ENCODE measurements at places on chromosomes 7 and 10.

- no peak for DNase-seq
Measured at GRCh38 chr10:98815039-98815885, 368.5 kb upstream of the HPS1 start.

DNA sequence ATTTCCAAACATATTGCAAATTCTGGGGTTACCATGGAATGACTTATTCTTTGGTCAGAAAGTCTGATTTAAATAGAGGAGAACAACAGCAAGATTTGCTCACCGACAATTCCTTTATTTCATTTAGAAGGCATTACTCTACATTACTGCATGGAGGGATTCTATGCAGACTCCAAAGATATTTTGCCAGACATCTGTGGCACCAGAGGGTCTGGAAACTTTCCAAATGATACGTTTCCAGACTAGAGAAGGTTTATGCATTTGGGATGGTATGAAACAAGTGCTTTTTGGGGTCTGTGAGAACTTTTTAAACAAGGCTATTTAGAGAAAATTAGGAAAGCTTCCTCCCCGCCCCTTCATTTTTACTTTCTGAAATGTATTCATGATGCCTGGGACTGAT lies 125.3 kb downstream of the SAMD9 start:
- no peak for DNase-seq

GRCh38 chr7:21364801-21365271 lies 63.0 kb upstream of the SP4 start:
- no peak for DNase-seq

GRCh38 chr7:35647171-35647574 lies 47.8 kb downstream of the HERPUD2 start:
- no peak for DNase-seq

GRCh38 chr7:17318146-17318545 lies 19.7 kb downstream of the AHR start:
- no peak for DNase-seq

GRCh38 chr7:67777119-67777518 lies 780.5 kb downstream of the TYW1 start:
- no peak for DNase-seq

GRCh38 chr7:99019523-99020412 lies 124.1 kb downstream of the SMURF1 start:
- no peak for DNase-seq

GRCh38 chr7:1623810-1624209 lies 46.3 kb upstream of the ELFN1 start:
- DNase-seq = no peak

DNA sequence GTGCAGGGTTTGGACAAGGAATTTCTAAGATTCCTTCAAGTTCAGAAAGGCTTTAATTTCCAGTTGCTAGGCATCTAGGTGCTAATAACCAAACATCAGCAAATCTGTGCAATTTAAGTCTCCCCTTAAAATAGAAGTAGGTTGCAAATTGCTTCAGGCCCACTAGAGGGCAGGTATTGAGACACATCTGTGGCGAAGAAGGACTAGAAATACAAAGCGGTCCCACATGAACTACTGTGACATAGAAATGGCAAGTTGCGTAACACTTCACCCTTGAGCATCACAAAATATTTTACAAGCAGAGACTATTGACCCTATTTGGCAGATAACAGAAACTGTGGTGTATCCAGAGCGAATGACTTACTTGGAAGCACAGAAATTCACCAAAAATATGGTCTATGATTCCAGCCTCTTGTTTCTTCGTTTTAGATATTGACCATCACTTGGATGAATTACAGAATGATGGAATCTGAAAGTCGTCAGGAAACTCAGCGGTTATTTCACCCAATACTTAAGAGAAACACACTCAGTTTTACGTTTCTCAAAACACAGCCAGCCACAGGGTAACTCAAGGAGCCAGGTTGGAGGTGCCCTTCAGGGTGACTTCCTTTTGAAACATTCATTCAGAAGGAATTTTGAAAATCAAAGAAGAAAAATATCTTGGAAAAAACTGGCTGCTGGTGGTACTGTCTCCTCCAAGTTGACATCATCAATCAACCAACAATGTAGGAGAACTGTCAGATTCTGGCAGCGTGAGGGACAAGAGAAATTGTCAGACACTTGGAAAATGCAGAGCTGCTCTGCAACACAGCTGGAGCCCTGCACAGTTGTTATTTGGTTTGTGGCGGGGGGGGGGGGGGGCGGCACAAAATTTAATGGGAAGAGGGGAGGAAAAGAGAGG lies 256.3 kb upstream of the MINDY3 start:
- DNase-seq = no peak

- no peak for DNase-seq
Measured at GRCh38 chr7:80039251-80039884, 95.3 kb upstream of the GNAI1 start.

GRCh38 chr10:13231808-13232207 lies 2.4 kb downstream of the UCMA start:
- no peak for DNase-seq

GRCh38 chr10:49348593-49348992 lies 47.3 kb downstream of the DRGX start:
- DNase-seq = no peak

DNA sequence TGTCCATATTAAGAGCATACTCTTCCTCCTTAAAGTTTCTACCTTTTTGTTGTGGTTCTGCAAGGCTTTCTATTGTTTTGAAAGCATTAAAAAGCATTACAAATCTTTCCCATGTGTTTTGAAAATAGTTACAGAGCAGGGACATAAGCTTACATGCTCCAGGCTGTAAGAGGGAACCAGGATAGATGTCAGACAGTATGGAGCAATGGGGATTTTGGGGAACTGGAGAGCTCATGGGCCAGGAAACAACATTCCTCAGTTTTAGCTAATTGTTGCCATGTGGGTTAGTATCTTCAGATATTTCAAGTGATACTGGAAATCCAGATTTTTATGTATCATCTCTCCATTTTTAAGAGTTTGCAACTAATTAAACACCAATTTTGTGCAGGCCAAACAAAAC lies 3.5 kb downstream of the MDFIC start:
- no peak for DNase-seq

- no peak for DNase-seq
Measured at GRCh38 chr10:16509996-16510395, 11.7 kb downstream of the C1QL3 start.

- no peak for DNase-seq
Measured at GRCh38 chr7:66202441-66202840, 2.7 kb upstream of the TPST1 start.

- no peak for DNase-seq
Measured at GRCh38 chr10:25493122-25493893, 318.5 kb downstream of the GPR158 start.

- DNase-seq = no peak
Measured at GRCh38 chr7:15396210-15397158, 165.3 kb downstream of the AGMO start.

DNA sequence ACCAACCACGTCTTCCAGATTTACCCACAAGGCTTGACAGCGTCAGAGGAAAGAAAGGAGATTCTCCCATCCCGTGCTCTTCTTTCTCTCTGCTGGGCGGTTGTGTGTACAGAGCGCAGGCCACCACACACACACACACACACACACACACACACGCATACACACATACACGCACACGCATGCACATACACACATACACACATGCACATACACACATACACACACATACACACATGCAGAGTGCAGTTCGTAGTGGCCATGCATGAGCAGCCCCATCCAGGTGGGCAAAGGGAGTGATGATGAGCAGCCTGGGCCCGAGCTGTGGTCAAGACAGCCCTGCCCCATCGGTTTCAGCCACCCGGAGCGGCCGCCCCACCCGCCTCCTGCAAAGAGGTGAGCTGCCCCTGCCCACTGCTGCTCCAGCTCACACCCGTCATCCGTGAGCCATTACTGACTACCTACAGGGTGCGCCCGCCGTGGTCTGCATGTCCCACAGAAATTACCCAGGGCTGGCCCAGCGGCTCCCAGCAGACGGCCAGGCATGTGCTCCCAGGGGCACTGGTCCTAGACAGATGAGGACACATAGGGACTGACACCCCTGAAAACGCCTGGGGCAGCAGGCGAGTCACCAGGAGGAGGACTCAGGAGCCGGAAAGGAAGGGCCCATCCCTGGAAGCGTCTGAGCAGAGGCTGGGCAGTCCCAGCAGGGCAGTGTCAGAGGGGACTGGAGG lies 69.6 kb downstream of the ASB13 start:
- DNase-seq = no peak

- DNase-seq = no peak
Measured at GRCh38 chr7:2803342-2803692, 40.8 kb downstream of the GNA12 start.

- DNase-seq = no peak
Measured at GRCh38 chr7:130882396-130882795, 148.4 kb upstream of the KLF14 start.

DNA sequence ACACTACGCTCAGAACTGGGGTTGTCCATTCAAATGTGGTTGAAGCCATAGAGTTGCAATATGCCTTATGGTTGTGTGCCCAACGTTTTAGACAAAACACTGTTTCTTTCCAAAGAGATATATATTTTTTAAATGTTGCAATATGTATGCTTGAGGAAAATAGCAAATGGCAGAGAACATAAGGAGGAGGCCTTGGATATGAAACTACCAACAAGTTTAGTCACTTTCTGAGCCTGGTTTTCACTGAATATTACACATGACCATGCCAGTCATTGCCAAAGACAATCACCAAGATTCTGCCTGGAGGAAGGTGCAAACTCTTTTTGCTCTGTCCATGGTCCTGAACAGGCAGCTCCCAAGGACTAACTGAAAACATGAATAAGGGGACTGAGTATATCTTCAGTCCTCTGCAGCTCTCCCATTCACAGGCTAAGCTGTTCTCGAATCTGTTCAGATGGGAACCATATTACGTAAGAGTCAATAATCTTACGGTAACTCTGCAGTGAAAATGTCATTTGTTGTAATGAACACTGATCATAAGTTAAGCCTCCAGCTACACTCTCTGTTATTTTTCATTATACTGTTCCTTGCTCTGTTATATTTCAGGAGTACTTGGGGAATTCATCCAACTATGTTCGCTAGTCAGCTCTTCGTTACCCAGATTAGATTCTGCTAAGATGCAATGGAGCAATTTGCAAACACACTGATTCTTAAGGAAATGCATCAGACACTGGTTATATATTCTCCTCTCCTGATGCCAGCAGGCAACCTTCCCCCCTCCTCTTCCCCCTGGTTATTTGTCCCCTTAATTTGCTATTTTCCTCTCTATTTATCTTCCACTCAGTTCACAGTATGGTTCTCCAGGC lies 90.7 kb upstream of the C1QL3 start:
- no peak for DNase-seq

DNA sequence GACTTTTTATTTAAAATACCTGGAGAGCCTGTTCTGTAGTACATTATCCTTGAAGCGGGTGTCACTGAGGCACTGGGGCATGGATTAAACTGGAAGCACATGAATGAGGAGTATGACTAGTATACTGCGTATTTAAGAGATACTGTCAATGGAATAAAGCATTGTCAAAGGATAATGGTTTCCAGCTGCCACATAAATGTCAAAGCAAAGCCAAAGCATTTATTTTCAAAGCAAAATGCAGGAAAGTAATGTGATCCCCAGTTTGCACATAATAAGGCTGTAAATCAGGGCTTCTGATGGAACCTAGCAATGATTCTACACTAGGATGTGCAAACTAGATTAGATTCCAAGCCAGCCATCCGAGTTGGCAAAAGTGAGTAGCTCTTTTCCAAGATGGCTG lies 240.1 kb downstream of the POU6F2 start:
- no peak for DNase-seq

DNA sequence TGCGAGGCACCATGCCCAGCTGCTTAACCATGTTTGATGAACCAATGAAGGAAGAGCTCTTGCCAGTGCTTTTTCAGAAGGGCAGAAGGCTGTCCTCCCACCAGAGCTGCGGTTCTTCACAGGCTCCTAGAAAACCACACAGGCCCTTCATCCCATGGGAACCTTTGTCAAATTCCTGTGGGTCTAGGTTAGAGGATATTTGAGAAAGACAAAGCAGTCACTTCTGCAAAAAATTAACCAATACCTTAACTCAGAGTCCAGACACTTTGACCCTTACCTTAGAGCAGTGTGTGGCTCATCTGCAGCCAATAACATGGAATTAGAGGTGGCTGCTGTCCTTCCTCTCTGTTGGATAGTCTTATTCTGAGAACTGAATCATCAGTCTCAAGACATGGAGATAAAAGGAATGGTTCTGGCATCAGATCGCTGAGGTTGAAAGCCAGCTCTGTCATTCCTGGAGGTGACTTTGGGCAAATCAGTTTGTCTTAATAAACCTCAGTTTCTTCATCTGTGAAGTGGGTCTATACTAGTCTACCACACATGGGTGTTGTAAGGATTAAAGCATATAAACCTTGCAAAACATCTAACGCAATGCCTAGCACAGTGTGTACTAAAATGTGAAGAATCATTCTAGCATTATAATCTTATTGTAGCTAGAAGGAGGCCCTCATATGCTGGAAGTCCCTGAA lies 65.1 kb upstream of the PIP4K2A start:
- DNase-seq = no peak

- no peak for DNase-seq
Measured at GRCh38 chr10:60511477-60512229, 122.0 kb upstream of the ANK3 start.

GRCh38 chr10:47092831-47093230 lies 181.6 kb downstream of the PTPN20 start:
- DNase-seq = no peak

DNA sequence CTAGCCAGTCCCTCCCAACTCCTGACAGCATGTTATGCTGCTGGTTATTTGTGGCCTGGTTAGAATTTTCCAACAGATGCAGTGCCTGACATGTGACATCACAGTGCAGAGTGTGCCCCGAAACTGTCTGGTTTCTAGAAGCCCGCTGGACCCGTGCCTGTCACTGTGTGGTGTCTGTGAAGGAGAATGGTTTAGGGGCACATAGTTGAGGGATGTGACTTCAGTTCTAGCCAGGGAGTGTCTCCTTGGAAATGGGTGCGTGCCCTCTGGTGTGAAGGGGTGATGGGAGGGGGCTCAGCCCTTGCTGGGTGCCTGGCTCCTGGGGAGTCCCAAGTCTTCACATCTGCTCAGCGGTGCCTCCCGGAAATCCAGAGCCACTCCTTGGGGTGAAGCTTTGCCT lies 303.6 kb downstream of the GLRX3 start:
- DNase-seq = no peak

DNA sequence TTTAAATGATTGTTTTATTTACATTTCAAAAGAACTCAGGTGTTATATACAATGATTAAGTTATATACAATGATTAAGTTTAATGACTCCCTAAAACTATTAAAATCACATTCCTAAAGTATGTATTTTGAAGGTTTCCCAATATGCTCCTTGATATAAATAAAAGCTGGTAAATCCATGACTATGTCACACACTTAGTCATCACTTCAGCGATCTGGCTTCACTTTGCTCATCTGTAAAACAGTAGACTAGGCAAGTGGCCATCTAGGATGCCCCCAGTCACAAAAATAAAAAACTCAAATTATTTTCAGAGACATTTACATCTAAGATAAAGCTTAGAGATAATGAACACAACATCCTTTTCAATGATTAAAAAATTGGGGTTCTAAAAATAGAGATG lies 10.8 kb downstream of the ICA1 start:
- DNase-seq = no peak

DNA sequence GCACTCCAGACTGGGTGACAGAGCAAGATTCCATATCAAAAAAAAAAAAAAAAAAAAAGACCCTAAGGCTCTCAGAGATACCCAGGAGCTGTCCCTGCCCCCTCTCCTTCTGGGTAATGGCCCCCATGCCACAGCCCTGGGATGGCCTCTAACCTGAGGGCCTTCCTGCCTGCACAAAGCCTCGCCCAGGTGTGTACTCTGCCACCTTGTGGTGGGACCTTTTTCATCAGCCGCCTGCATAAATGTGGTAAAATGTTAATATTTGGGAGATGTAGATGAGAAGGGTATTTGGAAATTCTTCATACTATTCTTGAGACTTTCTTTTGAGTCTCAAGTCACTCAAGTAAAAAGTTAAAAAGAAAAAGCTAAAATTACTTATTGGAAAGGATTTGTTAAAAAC lies 46.3 kb upstream of the RNF216 start:
- peak; percentile 59 for DNase-seq
